ENCODE measurements at places on chromosomes 6 and 20.
A peak's percentile ranks its signal among the peaks of the same experiment; 100 is the strongest.

DNA sequence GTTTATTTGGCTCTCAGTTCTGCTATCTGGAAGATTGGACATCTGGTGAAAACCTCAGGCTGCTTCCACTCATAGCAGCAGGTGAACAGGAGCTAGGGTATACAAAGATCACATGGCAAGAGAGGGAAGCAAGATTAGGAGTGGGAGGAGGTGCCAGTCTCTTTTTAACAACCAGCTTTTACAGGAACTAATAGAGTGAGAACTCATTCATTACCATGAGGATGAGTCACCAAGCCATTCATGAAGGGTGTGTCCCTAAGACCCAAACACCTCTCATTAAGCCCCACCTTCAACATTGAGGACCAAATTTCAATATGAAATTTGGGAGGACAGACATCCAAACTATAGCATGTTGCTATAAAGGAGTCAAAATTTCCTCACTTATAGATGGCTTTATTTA lies 85.4 kb upstream of the HCRTR2 start:
- DNase-seq = no peak

DNA sequence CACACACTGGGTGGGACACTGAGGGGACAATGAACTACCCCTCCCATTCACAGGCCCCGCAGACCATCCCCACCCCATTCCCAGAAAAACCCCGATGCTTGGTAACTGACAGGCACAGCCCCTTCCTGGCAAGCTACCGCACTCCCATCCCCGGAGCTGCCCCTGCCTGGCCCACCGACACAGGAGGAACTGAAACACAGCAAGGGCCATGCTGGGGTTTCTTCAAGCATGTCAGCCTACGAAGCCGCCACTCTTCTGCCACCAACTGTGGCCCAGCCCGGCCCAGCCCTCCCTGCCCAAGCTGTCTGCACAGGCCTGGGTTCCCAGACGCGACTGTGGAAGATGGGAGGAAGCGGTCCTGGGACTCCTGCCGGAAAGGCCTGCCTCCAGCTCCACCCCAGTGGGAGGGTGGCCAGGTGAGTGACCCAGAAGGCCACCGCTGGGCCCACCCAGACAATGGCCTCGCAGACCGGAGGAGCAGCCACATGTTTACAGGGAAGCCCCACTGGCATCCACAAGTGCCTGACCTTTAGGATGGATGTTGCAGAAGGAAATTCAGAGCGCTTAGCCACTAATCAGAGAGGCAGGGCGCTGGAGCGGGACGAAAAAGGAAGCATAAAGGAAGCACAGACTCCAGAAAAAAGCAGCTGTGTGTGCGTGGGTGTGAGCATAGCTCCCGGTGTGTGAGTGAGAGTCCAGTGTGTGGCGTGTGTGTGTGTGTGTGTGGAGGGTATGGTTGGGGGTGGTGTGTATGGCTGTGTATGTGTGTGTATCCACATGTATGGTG lies 91.6 kb downstream of the PRND start:
- DNase-seq = no peak

DNA sequence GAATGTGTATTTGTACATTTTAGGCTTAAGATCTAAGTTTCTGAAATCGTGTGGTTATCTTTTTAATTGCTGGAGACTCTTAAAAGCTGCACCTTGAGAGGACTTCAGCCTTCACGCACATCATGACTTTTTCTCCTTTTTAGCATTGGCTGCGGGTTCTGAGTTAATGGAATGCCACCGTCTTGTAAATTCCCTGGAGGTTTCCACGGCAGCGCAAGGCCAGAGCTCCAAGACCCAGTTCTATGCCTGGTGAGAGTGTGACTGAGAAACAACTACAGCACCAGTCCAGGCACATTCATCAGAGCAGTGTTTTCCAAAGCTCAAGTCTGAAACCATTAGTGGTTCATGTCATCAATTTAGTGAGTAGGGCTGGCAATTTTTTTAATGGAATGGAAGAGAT lies 23.0 kb downstream of the PRR18 start:
- no peak for DNase-seq

DNA sequence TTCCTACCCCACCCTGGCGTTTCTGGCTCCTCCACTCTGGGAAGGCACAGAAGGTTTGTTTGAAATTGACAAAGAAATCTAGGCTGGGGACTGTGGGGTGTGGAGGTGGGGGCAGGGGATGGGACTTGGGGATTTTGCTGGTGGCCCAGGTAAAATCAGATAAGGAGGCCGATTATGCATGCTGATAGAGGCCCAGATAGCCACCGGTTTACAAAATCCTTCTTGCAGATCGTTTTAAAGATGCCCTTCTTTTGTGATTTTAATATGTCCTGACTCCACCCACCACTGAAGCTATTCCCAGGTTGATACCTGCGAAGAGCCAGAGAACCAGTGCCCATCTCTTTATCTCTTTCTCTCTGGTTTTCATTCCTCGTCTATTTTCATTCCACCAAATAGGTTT lies 104.9 kb downstream of the TFAP2C start:
- DNase-seq = no peak

DNA sequence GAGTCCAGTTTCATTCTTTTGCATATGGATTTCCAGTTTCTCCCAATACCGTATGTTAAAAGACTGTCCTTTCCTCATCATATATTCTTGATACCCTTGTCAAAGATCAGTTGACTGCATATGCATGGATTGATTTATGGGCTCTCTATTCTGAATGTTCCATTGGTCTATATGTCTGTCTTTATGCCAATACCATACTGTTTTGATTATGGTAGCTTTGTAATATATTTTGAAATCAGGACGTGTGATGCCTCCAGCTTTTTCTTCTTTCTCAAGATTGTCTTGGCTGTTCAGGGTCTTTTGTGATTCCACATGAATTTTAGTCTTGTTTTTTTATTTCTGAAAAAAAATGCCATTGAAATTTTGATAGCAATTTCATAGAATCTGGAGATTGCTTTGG lies 51.9 kb downstream of the KIZ start:
- no peak for DNase-seq

- no peak for DNase-seq
Observed at GRCh38 chr6:4774296-4774695, 1.9 kb upstream of the CDYL start.

- peak; percentile 80 for DNase-seq
Observed at GRCh38 chr20:57414867-57415592, 23.8 kb downstream of the RBM38 start.

Measured in astrocyte of the hippocampus (primary cell).